T-cell (primary cell): ENCODE measurements at places on chromosomes 3 and 15. TPM values are rescaled to one million over a fixed set of nuclear protein-coding genes. Genes with fewer than 3 reads are reported as not detected.

The CCR9 gene
- total RNA-seq = 8.1 TPM

The GPR160 gene
- 8.4 TPM for total RNA-seq

The TTLL13 gene
- total RNA-seq = 1.7 TPM

The DUOXA2 gene
- total RNA-seq = not detected

The NOP10 gene
- 38.2 TPM for total RNA-seq

The MESP1 gene
- 0.41 TPM for total RNA-seq

The C15orf62 gene
- 3.2 TPM for total RNA-seq

The VWA5B2 gene
- 0.23 TPM for total RNA-seq

The MYO1E gene
- total RNA-seq = 1.8 TPM

The CFAP91 gene
- 0.14 TPM for total RNA-seq

The RPSA gene
- 1,965 TPM for total RNA-seq

The LRRC34 gene
- total RNA-seq = 1.6 TPM

The NR2F2 gene
- 0.53 TPM for total RNA-seq

- no peak for DNase-seq
Observed at GRCh38 chr15:83012076-83012426, 612 bp upstream of the C15orf40 start.

GRCh38 chr3:133910422-133910821 lies 14.7 kb upstream of the RAB6B start:
- no peak for DNase-seq

- DNase-seq = no peak
Observed at GRCh38 chr3:45538641-45538986, 55.9 kb upstream of the LIMD1 start.

DNA sequence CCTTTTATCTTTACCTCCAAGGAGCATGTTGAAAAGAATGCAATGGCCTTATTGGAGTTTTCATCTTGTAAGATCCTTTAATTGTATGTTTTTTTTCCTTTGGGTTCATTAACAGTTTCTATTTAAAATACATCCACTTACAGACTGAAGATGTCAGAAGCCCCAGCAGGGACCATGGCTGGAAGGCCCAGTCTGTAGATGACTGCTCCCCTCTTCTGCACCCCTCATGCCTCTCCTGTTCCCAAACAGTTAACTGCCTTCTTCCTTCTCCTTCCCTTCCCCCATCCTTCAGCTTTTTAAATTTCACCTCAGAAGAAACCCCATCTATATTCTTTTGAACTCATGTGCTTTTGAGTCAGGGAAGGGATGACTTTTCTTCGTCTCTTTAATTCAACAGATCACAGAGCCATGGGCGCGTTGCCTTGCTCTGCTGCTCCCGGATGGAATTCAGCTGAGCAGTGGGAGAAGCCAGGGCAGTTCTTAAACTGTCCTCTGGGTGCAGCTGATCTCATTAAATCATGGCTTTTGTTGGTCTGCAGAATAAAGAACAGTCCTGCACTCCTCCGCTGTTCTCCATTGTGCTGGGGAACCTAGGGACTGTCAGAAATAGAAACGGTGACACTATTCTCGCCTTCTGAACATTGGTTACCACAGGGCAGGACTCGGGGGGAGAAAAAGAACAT lies 71.5 kb upstream of the EIF1B start:
- DNase-seq = no peak

DNA sequence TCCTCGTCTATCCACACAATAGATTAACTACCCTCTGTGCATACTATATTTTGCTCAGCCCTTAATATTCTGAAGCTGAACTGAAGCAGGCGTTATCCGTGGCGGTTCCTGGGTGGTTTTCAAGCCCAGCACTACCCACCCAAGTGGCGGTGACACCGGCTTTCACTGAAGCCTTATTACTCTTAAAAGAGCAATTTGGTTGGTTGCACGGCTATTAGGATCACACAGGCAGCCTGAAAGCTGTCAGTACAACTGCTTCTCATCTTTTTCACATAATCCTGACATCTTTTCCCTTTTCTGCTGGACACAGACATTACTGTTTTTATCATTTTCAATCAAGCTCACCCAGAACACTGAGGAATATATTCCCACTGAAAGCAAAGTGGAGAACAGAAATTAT lies 525.3 kb upstream of the ZNF717 start:
- no peak for DNase-seq

- DNase-seq = no peak
Observed at GRCh38 chr15:69704229-69704628, 251.6 kb downstream of the RPLP1 start.

GRCh38 chr3:77746892-77747291 lies 707.0 kb downstream of the ROBO2 start:
- DNase-seq = no peak

DNA sequence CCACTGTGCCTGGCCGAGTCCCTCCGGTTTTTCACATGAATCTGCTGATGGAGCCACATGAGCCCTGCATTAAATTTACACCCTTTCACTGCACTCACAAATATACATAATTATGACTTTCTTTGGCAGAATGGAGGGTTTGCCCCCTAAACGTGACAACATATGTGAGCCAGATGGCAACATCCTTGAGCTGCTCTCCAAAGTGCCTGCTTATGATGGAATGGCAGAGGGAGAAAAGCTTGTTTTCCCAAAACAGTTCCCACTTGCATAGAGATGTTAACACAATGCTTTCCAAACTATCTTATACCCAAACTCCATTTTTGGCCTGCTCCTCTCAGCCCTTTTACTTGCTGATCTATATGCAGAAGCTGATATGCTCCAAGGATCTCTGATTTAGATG lies 54.9 kb downstream of the ABCC5 start:
- DNase-seq = no peak

- peak; percentile 52 for DNase-seq
Observed at GRCh38 chr3:109806929-109807328, 469.6 kb upstream of the DPPA4 start.

DNA sequence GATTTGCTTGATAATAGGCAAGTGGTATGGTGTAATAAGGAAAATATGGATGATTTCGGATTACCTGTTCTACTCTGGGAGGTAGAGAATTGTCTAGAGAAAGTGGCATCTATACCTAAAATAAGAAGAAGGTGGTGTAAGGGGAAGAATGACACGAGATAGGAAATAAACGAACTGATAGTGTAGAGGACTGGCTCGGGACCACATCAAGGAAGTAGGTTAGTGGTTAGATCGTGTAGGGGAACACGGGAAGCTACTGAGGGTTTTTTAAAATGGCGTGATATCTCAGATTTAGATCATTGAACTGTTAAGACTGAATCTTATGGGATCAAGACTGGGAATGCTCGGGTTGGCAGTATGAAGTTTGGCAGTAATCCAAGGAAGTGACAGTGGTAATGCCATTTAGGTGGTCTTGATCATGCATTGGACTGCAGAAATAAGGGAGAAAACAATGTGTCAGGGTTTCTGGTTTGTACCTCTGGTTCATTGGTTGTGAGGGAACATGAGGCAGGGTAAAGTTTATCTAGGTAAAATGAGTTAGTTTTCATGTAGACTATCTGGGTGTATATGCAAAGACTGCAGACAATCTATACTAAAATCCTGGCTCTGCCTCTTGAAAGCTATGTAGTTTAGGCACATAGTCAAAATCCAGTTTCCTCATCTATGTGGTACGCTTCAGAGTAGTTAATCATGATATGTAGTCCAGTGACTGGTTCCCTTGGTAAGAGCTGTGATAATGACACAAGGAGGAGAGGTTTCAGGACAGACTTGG lies 7.4 kb downstream of the RPL14 start:
- DNase-seq = peak; percentile 20

- DNase-seq = no peak
Observed at GRCh38 chr3:52507359-52507758, 12.2 kb downstream of the STAB1 start.

- DNase-seq = no peak
Observed at GRCh38 chr15:80722811-80723210, 27.7 kb downstream of the ABHD17C start.

GRCh38 chr3:70854108-70854507 lies 541.7 kb upstream of the MDFIC2 start:
- no peak for DNase-seq

DNA sequence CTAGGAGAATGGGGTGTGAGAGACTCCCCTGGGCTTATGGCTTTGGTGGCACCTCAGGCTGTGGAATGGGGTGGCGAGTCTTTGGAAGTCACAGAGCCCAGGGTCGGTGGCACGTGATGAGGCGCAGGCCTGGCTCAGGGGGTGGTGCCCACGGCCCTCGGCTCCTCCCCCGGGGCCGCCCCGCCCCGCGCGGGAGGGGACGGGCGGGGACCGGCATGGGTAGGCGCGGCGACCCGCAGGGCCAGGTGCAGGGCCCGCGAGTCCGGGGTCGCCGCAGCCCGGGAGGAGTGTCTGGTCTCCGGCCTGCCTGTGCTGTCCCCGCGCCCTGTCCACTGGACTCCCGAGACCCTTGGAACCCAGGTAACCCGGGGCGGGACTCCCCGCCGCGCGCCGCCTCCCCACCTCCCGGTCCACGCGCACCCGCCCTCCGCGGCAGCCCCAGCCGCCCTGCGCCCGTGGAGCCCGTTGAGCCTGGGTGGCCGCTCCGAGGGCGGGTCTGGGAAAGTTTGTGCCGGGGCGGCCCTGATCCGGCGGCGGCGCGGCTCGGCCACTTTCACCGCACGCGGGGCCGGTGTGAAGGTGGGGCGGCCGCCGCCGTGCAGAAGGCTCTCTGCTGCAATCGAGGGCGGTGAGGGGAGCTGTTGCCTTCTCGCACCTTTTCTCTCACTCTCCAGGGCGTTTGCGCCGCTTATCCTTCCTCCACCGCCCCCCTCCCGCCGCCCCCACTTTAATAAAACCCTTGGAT lies at the start of gene PAQR5:
PAQR5 (plus strand) TSS at position 216 of the 745 bp plus-strand sequence. CDS start 61,169 bp downstream, outside the sequence.
- no peak for DNase-seq

- no peak for DNase-seq
Observed at GRCh38 chr15:32704395-32704981, 13.3 kb upstream of the GREM1 start.

DNA sequence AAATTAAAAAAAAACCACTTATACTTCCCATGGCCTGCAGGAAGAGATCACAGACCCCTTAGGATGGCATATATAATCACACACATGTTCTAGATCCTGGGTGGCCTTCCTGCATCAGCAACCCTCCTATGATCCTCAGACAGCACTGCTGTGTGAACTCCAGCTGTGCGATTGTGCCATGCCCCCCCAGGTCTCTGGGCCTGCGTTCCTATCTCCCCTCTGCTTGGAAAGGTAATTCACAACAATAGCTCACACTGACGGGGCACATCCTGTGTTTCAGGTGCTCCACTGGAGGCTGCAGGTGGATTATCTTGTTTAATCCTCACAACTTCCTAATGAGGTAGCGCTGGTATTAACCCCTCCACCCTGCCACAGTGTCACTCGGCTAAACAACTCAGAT lies 71.2 kb upstream of the GLCE start:
- no peak for DNase-seq

GRCh38 chr15:81792646-81793045 lies 253.2 kb downstream of the MEX3B start:
- DNase-seq = no peak

DNA sequence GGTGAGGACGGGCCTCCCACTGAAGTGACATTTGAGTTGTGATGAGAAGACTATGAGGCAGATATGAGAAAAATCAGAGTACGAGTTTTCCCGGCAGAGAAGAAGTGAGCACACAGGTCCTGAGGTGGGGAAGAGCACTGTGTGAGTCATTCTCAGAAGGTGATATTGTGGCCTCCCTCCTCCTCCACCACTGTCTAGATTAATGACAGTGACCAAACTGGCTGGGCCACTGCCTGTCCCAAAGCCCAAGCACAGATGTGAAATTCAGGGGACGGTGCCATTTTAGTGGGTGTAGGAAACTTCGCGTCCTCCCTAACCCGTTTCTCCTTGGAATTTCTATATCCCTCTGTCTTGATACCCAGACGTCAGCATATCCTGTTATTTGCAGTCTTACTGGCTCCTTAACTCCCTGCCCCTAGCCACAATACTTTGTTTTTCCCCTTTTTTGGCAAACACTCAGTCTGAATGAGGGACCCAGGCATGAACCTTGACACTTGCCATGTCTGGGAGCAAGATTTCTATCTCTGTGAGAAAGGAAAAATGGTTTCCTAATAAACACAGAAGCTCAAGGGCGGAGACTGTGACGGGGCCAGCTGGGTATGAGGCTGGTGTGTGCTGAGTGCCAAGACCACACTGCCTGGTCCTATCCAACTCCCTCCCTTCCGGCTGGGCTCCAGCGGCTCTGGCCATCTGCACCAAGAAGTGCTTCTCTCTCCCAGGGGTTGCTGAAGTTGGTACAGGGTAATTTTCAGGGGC lies 15.2 kb downstream of the PRICKLE2 start:
- DNase-seq = no peak

GRCh38 chr3:165383381-165383780 lies 187.2 kb upstream of the SLITRK3 start:
- DNase-seq = no peak

GRCh38 chr3:131794766-131795388 lies 239.9 kb downstream of the CPNE4 start:
- peak; percentile 50 for DNase-seq

- no peak for DNase-seq
Observed at GRCh38 chr3:58556001-58556400, 19.0 kb upstream of the ACOX2 start.

- DNase-seq = no peak
Observed at GRCh38 chr3:109597444-109597843, 260.1 kb upstream of the DPPA4 start.
